ENCODE measurements at places on chromosomes 4 and X. TPM values are rescaled to one million over a fixed set of nuclear protein-coding genes. Genes with fewer than 3 reads are reported as not detected.

GRCh38 chrX:101028562-101028961 lies 23.3 kb downstream of the TRMT2B start:
- no peak for ATAC-seq

DNA sequence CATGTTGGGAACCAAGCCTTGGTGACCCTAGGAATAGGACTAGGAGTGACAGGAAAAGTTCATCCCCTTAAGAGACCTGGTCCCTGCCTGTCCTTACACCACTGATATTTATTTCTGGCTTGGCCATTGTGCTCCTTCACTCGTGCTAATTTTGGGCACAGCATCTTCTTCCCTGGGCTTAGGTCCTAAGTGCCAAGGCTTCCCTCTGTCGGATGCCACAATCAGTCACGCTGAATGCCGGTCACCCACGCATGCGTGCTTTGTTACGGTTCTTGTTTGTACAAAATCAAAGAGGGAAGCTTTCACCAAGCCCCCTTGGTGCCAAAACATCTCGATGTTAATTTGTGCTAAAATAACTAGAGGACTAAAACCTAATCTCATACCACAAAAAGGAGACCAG lies 17.4 kb upstream of the MAP3K15 start:
- no peak for ATAC-seq

DNA sequence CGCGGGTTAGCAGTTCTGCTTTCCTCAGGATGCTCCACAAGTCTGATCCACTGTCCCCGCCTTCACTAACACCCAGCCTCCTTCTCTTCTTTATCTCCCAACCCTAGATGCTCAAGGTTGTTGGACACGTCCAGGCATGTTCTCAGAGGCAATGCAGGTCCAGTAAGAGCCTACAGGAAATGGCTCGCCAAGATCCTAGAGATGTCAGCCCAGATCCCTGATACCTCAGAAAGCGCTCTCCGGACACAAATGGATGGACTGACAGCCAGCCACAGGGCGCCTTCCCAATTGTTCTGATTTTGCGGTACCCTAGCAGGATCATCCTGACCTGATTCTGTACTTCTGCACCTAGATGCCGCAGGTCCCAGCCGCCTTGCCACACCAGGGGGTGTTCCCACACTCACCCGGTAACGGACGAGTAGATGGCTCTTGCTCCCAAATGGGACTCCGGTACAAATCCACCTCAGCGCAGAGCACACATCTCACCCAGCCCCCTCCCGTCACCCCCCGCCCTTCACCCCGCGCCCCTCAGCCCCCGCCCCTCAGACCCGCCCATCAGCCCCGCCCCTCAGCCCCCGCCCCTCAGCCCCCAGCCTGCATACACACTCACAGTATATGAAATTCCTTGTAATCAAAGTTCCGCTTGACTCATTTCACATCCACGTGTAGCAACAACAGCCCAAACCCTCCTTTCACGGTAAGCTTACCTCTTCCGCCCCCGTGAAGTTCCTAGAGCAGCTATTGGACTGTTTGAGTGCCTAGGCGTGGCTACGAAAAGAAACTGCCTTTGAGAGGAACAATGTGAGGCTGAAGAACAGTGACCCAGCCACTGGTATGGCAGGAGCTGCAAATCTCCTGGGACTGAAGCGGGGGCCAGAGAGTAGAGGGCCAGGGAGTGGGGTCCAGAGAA lies at the start of gene EDA2R:
EDA2R (minus strand) TSS at position 488 of the 910 bp plus-strand sequence. CDS start 23,058 bp downstream, outside the sequence.
- peak; percentile 77 for ATAC-seq

- no peak for ATAC-seq
These were observed 433.6 kb downstream of the MAGEB5 start for GRCh38 chrX:26649534-26649933.

Gene EPGN
- total RNA-seq = 0.50 TPM

Gene SPIN2B
- 18.8 TPM for total RNA-seq

Gene CMC4
- 7.8 TPM for total RNA-seq

Gene CFI
- total RNA-seq = 31.2 TPM
